ENCODE measurements at places on chromosomes 6 and 20.

DNA sequence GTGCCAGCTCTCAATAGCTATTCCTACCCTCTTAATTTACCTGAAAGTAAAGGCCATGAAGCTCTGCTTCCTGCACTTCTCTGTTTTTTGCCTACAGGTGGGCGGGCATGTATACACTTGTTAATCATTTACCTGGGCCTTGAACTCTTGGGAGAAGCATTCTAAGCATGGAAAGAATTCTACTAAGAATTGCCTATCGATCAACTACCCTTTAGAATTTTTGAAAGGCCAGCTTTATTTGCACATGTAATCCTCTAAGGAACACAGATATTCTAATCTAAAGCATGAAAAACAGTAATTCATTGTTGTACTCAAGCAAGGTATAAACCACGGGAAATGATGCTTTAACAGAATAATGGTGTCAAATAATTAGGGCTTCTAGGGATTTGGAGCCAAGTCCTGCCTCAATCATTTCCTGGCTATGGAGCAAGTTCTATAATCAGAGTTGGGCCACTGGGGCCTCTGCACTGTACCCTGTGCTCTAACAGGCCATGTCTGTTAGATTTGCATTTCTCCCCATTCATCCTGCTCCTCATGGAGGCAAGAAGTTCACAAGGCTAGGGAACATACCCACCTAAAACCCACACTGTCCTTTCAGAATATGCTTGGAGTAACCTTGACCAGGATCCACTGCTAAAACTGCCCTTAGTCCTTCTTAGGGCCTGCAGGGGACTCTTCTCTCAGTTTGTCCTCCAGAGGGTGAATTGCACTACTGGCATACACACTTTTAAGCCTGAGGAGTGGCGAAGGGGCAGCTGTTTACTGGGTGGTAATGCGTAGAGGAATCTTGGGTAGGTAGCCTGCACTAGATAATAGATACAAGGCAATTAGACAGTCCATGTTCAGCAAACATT is 276.4 kb upstream of the JAG1 start:
- DNase-seq, result no peak

- DNase-seq, result no peak
These were observed 14.5 kb downstream of the VSTM2L start for GRCh38 chr20:37917461-37917860.

- no peak for DNase-seq
These were observed 395.7 kb upstream of the MAP3K7 start for GRCh38 chr6:90982581-90982980.

GRCh38 chr6:44660561-44661220 is 273.2 kb downstream of the CDC5L start:
- DNase-seq, result no peak

- DNase-seq, result no peak
These were observed 306.8 kb upstream of the FOXQ1 start for GRCh38 chr6:1004885-1005630.

- DNase-seq, result peak; percentile 36
These were observed 51.3 kb downstream of the PTPN1 start for GRCh38 chr20:50561379-50562078.

GRCh38 chr20:16296931-16297330 is 276.3 kb downstream of the KIF16B start:
- no peak for DNase-seq

All from kidney (tissue), 22 donors.